ENCODE measurements at places on chromosomes 7 and 10. TPM values are rescaled to one million over a fixed set of nuclear protein-coding genes. Genes with fewer than 3 reads are reported as not detected.
A peak's percentile ranks its signal among the peaks of the same experiment; 100 is the strongest.

DNA sequence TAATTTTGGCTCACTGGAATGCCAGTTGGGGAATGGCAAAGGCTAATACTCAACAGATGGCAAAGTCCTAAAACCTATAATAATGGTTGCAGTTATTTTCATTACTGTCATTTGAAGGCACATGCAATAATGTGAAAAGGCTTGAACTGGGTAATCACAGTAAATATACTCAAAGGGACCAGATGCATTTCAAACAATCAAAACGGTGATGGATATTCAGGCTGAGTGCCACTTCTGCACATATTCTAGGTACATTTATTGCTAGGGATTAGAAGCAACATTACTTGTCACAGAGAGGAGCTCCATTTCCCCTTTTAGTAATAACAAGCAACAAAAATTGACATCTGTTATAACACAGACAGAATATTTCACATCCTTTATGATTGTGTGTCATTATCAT, 171.8 kb downstream of the NXPH1 start:
- H3K27me3 ChIP-seq, result no peaks in the 10 kb centered on the region
- no peaks in the 10 kb centered on the region for H3K4me1 ChIP-seq
- H3K4me3 ChIP-seq, result no peak overlapping the region
- DNase-seq, result no peak
- H3K27ac ChIP-seq, result no peak overlapping the region

DNA sequence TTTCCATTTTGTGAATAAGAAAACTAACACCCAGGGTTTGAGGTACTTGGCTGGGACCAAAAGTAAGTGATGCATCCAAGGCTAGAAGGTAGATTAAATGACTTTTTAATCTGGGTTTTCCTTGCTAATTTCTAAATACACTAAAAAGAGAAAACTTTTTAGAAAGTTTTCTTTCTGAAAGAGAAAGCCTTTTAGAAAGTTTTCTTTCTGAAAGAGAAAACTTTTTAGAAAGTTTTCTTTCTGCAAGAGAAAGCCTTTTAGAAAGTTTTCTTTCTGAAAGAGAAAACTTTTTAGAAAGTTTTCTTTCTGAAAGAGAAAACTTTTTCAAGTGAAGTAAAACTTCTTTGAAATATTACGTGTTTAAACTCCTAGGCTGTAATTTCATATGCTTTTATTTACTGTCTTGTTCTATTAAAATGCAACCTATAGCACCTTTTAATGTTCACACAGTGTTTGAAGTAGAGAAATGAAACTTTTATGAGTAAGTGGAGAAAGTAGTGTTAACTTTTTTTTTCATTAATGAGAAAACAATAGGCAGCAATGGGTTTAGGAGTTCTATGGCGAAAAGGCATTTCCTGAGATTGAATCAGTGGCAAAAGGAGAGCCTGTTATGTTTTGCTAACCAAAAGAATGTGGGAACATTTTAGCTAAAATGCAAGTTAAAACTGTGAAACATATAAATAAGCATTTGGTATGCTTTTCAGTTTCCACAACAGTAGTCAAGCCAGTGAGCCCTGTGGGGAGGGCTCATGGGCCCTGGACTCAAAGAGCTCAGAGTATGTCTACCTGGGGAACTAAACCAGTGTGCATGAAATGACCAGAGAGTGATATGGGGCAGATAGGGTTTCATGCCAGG, 103.7 kb downstream of the RBM20 start:
- peak overlapping the region; percentile 77 for H3K27ac ChIP-seq
- no peaks in the 10 kb centered on the region for H3K27me3 ChIP-seq
- peak overlapping the region; percentile 58 for H3K4me3 ChIP-seq
- peaks cover 49% of the 10 kb centered on the region for H3K4me1 ChIP-seq

DNA sequence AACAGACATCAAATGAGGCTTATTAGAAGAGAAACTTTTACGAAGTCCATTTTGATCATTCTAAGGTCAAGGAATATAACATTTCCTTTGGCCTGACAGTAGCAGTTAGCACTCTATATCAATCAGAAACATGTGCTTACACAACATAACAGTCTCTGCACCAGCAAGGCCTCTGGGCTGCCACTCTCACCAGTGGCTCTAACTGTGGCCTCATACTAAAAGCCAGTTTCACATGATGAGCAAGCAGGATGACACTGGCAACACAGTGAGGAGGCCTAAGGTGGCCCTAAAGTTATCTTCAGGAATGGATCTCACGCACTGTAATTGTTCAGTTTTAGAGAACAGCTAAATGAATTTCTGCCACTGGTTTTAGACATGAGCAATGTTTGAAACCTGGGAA, 126.8 kb downstream of the COBL start:
- no peak for DNase-seq
- H3K27me3 ChIP-seq, result peaks cover 4% of the 10 kb centered on the region
- no peaks in the 10 kb centered on the region for H3K4me1 ChIP-seq
- H3K4me3 ChIP-seq, result no peak overlapping the region
- H3K36me3 ChIP-seq, result no peaks in the 10 kb centered on the region
- H3K27ac ChIP-seq, result no peak overlapping the region

- H3K27ac ChIP-seq, result peak overlapping the region; percentile 93
- DNase-seq, result no peak
- peak overlapping the region; percentile 95 for H3K4me3 ChIP-seq
- peaks cover 63% of the 10 kb centered on the region for H3K4me1 ChIP-seq
- no peaks in the 10 kb centered on the region for H3K27me3 ChIP-seq
- peaks cover 62% of the 10 kb centered on the region for H3K36me3 ChIP-seq
Measured at GRCh38 chr10:128123846-128124245, 2.4 kb downstream of the MKI67 start.

- DNase-seq, result no peak
- no peak overlapping the region for H3K4me3 ChIP-seq
- no peak overlapping the region for H3K27ac ChIP-seq
- H3K27me3 ChIP-seq, result peaks cover 2% of the 10 kb centered on the region
Measured at GRCh38 chr10:47175181-47176123, 124.5 kb upstream of the GDF10 start.

PMPCB gene
- total RNA-seq, result 59.2 TPM

- H3K36me3 ChIP-seq, result no peaks in the 10 kb centered on the region
- H3K27me3 ChIP-seq, result peaks cover 36% of the 10 kb centered on the region
- peaks cover 13% of the 10 kb centered on the region for H3K4me1 ChIP-seq
- H3K27ac ChIP-seq, result no peak overlapping the region
- DNase-seq, result no peak
- no peak overlapping the region for H3K4me3 ChIP-seq
Measured at GRCh38 chr10:101563497-101564040, 24.5 kb downstream of the POLL start.

ASB10 gene
- total RNA-seq, result not detected

GRCh38 chr10:21953585-21954057, 49.9 kb downstream of the DNAJC1 start:
- no peaks in the 10 kb centered on the region for H3K4me1 ChIP-seq
- H3K27me3 ChIP-seq, result no peaks in the 10 kb centered on the region
- no peak for DNase-seq
- no peaks in the 10 kb centered on the region for H3K36me3 ChIP-seq

ATOH7 gene
- not detected for total RNA-seq

- DNase-seq, result no peak
- no peak overlapping the region for H3K4me3 ChIP-seq
- H3K27me3 ChIP-seq, result no peaks in the 10 kb centered on the region
- no peaks in the 10 kb centered on the region for H3K4me1 ChIP-seq
Measured at GRCh38 chr10:84965468-84965867, 637.1 kb downstream of the CCSER2 start.

GRCh38 chr7:28124413-28124812, 56.2 kb downstream of the JAZF1 start:
- peaks cover 7% of the 10 kb centered on the region for H3K4me1 ChIP-seq
- DNase-seq, result no peak
- H3K27me3 ChIP-seq, result no peaks in the 10 kb centered on the region
- no peaks in the 10 kb centered on the region for H3K36me3 ChIP-seq
- H3K4me3 ChIP-seq, result no peak overlapping the region

DNA sequence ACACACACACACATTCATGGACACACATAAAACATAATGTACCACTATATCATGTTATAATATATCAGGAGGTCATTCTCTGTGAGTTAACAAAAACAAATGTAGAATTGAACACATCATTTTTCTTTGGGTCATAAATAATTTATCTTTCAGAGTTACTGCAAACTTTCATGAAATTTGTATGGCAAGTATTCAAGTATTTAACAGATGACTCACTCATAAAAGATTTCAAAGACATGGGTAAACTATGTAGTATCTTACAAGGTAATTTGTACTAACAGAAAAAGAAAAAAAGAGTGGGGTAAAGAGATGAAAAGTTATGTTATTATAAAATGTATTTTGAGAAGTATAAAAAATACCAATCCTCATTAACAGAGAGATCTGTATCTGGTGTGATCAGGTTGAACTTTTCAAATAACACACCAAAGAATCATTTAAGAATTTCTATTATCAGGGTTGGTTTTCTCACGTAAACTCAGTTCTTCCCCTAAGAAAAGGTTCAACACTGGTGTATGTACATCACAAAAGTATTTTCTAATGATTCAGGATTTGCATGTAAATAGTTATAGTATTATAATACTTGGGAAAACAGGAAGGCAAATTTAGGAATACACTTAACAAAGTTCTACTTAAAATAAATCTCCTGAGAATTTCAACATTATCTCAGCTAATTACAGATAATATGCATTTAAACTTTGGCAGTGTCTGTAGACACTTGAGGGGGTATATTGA, 933.1 kb upstream of the LRRN3 start:
- H3K27ac ChIP-seq, result no peak overlapping the region
- H3K4me1 ChIP-seq, result no peaks in the 10 kb centered on the region
- H3K4me3 ChIP-seq, result no peak overlapping the region
- no peak for DNase-seq

DNA sequence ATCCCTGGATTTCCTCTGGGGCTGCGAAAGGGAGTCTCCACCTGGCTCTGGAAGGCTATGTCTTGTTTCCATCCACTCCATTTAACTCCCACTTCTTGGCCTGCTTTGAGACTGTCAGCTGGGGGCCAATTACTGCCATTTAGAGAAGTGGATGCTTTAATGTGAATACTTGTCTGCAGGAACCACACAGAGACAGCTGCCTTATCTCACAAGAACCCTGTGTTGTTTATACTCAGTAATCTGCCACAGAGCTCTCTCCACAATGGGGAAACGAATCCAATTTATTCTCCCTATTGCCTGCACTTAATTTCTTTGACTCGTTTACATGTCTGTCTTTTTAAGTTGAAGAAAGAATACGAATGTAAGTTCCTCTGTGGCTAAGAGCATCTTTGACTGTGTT, 787.0 kb upstream of the C7orf33 start:
- no peaks in the 10 kb centered on the region for H3K27me3 ChIP-seq
- no peak for DNase-seq
- no peak overlapping the region for H3K4me3 ChIP-seq
- H3K4me1 ChIP-seq, result no peaks in the 10 kb centered on the region
- H3K36me3 ChIP-seq, result no peaks in the 10 kb centered on the region

GRCh38 chr10:16381083-16381482, 55.7 kb upstream of the PTER start:
- DNase-seq, result no peak
- H3K27me3 ChIP-seq, result peaks cover 3% of the 10 kb centered on the region
- H3K36me3 ChIP-seq, result no peaks in the 10 kb centered on the region
- no peak overlapping the region for H3K4me3 ChIP-seq
- no peak overlapping the region for H3K27ac ChIP-seq

RAMP3 gene
- not detected for total RNA-seq

GRCh38 chr10:83917537-83918506, 221.5 kb upstream of the GHITM start:
- no peak overlapping the region for H3K27ac ChIP-seq
- no peaks in the 10 kb centered on the region for H3K27me3 ChIP-seq

DNA sequence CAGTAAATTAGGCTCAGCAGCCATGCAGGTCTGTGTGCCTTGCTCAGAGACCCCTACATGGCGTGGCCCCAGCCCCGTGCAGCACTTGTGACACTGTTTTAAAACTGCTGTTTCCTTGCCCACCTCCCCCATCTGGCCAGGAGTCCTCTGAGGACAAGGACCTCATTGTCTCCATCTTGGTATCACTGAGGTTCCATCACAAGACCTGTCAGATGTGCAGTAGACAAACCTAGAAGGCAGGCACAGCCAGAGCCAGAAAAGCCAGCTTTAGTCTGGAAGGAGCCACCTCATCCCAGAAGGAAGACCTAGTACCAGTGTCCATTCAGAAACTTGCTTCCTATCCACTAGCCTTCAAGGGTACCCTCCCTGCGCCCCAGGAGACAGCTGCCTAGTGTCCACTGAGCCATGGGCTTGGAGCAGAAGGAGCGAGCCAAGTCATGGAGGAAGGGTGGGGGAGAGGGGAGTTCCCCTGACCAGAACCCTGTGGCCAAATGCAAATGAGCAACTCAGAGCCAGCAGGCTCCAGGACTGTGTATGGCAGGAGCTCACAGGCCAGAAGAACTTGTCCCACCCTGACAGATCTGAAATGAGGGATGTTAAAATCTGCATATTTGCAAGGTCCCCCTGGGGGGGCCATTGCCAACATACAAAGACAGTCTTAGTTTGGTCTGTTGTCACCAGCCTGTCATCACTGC, 176.1 kb downstream of the SH3PXD2A start:
- H3K27me3 ChIP-seq, result no peaks in the 10 kb centered on the region
- H3K4me1 ChIP-seq, result peaks cover 13% of the 10 kb centered on the region
- no peak overlapping the region for H3K27ac ChIP-seq
- no peaks in the 10 kb centered on the region for H3K36me3 ChIP-seq
